ENCODE measurements at places on chromosomes 1 and 21. TPM values are rescaled to one million over a fixed set of nuclear protein-coding genes. Genes with fewer than 3 reads are reported as not detected.

The GBP7 gene
- polyA plus RNA-seq = not detected

The PEAR1 gene
- 21.0 TPM for polyA plus RNA-seq

The FAM72B gene
- 3.9 TPM for polyA plus RNA-seq

The UBL4B gene
- not detected for polyA plus RNA-seq

The MAP3K7CL gene
- polyA plus RNA-seq = 4.8 TPM

The FCRL1 gene
- not detected for polyA plus RNA-seq

The PRPF38B gene
- polyA plus RNA-seq = 93.5 TPM

The DNAJC16 gene
- polyA plus RNA-seq = 33.9 TPM

The CRP gene
- polyA plus RNA-seq = not detected

The ACTA1 gene
- 0.61 TPM for polyA plus RNA-seq

The DUSP10 gene
- polyA plus RNA-seq = 3.0 TPM

The SMIM1 gene
- polyA plus RNA-seq = 8.8 TPM

The OR14K1 gene
- polyA plus RNA-seq = not detected

The MPL gene
- polyA plus RNA-seq = 0.60 TPM

The TGFB2 gene
- 20.6 TPM for polyA plus RNA-seq

The FHAD1 gene
- 3.2 TPM for polyA plus RNA-seq

DNA sequence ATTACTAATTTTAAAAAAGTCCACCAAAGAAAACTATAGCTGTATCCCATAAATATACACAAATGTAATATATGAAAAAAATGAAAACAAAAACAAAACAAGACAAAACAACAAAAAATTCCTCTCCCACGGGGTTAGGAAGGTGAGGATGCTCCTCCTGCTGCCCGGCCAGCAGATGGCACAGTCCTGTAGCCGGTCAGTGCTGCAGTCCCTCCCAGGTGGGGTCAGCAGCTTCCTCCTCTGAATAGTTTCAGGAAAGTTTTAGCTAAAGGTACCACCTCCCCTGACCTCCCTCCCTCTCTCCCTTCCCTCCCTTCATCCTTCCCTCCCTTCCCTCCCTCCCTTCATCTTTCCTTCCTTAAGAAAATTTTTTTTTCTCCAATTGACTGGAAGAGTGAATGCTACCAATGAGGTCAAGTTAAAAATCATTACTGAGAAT lies 67.8 kb upstream of the BCL10 start:
- DNase-seq = no peak

DNA sequence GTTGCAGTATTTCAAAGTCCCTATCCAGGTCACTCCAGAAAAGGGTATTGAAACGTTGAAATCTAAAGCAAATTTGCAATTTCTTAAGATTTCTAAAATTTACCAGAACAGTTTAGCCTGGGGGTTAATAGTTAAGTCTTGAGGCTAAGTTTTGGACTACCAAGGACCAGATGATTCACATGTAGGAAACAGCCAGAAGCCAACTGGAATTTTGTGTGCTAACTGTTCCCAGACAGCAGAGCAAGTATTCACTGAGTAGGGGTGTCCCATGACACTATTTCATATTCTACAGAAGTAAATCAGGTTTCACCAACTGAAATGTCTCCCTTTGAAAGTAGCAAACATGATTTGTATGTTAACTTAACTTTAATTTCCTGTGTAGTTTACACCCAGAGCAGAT lies 11.5 kb upstream of the C1orf105 start:
- no peak for DNase-seq

DNA sequence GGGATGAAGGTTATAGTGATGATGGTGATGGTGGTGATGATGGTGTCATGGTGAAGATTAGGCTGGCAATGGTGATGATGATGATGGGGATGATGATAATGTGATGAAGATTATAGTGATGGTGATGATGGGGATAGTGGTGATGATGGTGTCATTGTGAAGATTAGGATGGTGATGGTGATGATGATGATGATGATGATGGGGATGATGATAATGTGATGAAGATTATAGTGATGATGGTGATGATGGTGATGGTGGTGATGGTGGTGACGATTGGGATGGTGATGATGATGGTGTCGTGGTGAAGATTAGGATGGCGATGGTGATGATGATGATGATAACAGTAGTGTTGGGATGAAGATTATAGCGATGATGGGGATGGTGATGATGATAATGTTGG lies 285.1 kb upstream of the AJAP1 start:
- DNase-seq = no peak

DNA sequence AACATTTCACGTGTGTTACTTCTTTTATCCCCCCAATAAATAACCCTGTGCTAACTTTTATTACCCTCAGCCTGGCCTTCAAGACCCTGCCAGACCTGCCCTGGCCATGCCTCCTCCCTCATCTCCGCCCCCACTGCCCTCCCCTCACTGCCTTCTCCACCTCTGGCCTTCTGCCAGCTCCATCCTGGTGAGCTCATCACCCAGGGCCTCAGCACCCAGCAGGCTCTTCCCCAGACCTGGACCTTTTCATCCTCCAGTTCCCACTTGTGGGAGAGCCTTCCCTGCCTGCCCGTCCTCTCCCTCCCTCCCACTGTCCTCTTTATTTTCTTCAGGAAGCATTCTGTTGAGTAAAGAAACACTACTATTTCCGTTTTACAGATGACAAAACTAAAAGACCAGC lies 72.0 kb downstream of the SLC66A1 start:
- no peak for DNase-seq

- no peak for DNase-seq
These were observed 581.6 kb downstream of the NPHP4 start for GRCh38 chr1:5410652-5411051.

- DNase-seq = no peak
These were observed 6.9 kb downstream of the TAF5L start for GRCh38 chr1:229619002-229619401.

GRCh38 chr1:33654267-33654834 lies 181.9 kb downstream of the ZSCAN20 start:
- DNase-seq = no peak

GRCh38 chr1:204714194-204714860 lies 28.8 kb upstream of the LRRN2 start:
- DNase-seq = no peak

DNA sequence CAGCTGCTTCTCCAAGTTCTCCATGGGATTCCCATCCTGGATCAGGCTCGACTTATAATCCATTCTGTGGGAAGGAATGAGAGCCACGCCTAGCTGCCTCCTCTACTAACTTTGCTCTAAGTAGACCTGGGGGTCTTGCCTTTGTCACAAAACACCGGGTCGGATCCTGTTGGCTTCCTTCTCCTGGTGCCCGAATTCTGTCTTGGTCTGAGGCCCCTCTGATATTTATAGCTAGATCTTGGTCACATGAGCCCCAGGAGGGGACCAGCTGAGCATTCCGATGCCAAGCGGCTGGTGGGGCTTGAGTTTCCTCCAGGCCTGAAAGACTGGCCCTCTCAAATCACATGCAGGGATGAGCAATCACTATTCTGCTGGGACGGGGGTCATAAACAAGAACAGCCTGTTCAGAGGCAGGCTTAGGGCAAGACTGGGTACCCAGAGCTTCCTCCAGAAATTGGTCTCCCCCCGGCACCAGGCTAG lies at the start of gene TRIM63:
TRIM63 (minus strand) TSS at position 199 of the 480 bp plus-strand sequence; CDS start at position 63, 136 bp downstream.
- DNase-seq = no peak

DNA sequence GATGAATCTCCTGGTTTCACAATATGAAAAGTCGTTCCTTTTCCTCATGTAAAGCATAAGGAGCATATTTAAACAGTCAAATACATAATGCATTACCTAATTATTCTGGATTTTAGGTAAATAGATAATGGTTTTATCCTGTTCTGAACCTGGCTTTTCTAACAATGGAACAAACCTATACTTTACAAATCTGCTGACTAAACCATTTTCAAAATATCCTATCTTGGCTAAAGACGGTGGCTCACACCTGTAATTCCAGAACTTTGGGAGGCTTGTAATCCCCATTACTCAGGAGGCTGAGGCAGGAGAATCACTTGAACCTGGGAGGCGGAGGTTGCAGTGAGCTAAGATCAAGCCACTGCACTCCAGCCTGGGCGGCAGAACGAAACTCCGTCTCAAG lies 2.9 kb downstream of the SMIM12 start:
- DNase-seq = no peak

- no peak for DNase-seq
These were observed 133.1 kb upstream of the PTBP2 start for GRCh38 chr1:96588416-96588995.

DNA sequence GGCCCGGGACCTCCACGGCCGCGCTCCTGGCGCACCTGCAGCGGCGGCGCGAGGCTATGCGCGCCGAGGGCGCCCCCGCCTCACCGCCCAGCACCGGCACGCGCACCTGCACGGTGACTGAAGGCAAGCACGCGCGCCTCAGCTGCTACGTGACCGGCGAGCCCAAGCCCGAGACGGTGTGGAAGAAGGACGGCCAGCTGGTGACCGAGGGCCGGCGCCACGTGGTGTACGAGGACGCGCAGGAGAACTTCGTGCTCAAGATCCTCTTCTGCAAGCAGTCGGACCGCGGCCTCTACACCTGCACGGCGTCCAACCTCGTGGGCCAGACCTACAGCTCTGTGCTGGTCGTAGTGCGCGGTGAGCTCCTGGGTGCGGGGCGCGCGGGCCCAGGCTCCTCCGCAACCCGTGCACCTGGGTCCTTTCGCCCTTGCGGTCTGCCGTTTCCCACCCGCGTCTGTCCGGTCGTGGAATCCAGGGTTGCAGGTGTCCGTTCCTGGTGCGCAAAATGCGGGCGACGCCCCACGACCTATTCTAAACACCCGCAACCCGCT lies 4.6 kb downstream of the OBSCN start:
- DNase-seq = no peak

- no peak for DNase-seq
These were observed 99.8 kb upstream of the CAMK1G start for GRCh38 chr1:209483691-209484090.

DNA sequence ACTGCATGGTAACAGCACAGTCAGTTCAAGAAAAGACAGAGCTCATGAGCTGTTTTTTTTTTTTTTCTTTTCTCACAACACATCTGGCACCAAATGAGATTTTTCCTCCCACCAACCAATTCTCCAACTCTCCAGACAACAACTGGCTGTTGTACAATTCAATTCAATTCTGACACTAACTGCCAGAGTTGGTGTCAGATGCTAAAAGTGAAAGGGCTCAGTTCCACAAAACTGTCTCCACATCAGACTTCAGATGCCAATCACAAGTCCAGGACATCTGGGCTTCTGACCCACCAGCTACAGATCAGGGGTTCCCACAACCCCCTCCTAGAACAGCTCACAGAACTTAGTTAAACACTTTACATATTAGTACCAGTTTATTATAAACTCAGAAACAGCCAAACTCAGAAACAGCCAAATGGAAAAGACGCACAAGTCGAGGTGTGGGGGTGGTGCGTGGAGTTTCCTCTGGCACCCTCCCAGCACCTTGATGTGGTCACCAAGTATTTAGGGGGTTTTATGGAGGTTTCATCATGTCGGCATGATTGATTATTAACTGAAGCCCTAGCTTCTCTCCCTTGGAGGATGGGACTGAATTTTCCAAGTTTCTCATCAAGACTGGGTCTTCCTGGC lies 39.2 kb upstream of the LRRC8D start:
- no peak for DNase-seq

DNA sequence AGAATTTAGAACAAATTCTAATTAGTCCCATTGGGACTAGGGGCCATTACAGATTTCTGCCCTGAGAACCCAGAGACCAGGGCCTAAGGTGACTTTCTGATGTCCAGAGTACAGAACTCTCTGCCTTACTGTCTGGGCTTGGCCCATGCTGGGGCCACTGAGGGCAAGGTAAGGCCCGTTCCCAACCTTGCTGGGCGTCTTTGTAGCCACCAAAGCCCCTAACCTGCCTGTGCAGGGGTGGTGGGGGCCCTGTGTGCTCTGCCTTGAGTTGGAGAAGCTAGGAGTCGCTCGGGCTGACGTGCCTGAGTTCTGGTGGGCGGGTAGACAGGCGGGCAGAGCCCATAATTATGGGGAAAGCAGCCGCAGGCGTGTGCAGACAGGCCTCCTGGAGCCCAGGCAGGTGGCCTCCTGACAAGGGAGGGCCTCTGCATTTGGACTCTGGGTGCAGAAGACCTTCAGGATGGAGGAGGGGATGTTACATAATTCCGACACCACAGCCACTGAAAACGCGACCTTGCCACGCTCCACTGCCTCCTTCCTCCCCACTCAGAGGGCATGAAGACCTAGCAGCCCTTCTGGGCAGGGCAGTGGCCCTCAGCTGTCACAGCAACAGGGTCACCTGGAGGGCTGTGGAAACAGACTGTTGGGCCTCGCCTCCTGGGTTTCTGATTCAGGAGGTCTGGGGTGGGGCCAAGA lies 239.9 kb upstream of the TMEM51 start:
- no peak for DNase-seq
